ENCODE measurements at places on chromosomes 4 and X.
A peak's percentile ranks its signal among the peaks of the same experiment; 100 is the strongest.

GRCh38 chr4:177802661-177803060 is 360.4 kb upstream of the AGA start:
- no peaks in the 10 kb centered on the region for H3K27me3 ChIP-seq
- H3K4me3 ChIP-seq: no peak overlapping the region
- H3K4me1 ChIP-seq: no peaks in the 10 kb centered on the region
- no peaks in the 10 kb centered on the region for H3K36me3 ChIP-seq
- no peak for DNase-seq

DNA sequence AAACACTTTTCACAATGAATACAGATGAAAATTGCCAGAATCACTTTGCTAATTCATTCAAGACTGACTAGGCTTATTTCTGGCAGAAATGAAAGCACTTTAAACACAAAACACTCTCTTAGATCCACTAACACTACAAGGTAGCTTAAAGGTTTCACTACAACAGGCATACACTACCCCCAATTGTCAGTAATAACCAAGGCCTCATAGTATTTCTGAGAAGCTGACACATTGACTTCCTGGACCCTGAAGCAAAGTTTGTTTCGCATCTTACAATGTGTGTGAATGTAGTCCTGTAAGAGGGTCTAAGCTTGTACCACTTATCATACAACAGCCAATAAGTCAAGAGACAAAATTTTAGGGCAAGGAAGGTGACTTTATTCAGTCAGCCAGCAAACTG is 129.9 kb upstream of the FMR1 start:
- H3K27ac ChIP-seq: no peak overlapping the region
- H3K36me3 ChIP-seq: no peaks in the 10 kb centered on the region
- DNase-seq: no peak
- H3K27me3 ChIP-seq: no peaks in the 10 kb centered on the region
- no peak overlapping the region for H3K4me3 ChIP-seq

- no peak overlapping the region for H3K27ac ChIP-seq
- no peaks in the 10 kb centered on the region for H3K36me3 ChIP-seq
- DNase-seq: no peak
Observed at GRCh38 chr4:159464302-159464701, 361.4 kb downstream of the RAPGEF2 start.

GRCh38 chr4:4470208-4470607 is 71.6 kb downstream of the STX18 start:
- H3K4me3 ChIP-seq: no peak overlapping the region
- H3K36me3 ChIP-seq: no peaks in the 10 kb centered on the region
- H3K4me1 ChIP-seq: no peaks in the 10 kb centered on the region
- H3K27ac ChIP-seq: no peak overlapping the region

DNA sequence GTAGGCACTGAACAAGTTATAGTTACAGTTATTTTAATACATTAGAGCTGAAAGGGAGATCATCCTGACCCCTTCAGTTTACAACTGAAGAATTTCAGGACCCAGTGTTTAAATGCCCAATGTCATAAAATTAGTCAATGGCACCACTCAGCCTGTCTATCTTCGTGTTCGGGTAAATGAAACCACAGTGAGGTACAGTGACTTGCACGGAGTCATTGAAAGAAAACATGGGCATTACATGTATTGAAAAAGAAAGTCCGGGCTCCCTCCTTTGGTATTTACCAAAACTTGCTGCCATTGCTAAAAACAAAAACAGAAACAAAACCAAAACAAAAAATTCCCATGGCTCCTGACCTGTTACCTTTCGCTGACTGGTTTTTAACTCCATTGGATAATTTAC is 131.7 kb downstream of the SH2D1A start:
- H3K27ac ChIP-seq: no peak overlapping the region
- no peak overlapping the region for H3K4me3 ChIP-seq
- DNase-seq: no peak
- no peaks in the 10 kb centered on the region for H3K36me3 ChIP-seq
- H3K4me1 ChIP-seq: no peaks in the 10 kb centered on the region
- H3K27me3 ChIP-seq: no peaks in the 10 kb centered on the region

DNA sequence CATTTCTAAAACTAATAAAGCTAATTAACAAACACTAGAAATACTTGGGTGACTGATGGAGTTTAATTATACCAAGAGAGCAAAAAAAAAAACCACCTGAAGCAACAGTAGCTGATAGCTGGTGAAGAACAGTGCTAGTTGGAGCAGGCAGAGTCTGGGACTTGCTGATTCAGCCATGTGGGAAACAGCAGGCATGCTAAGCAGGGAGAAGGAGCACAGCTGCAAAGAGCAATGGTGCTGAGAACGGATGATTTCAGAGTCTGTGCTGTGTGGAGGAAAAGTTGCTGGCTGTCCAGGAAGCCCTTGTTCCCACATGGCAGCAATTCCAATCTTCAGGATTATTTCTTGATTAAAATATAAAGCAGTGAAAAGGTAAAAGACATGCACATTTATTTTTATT is 68.8 kb downstream of the NPY1R start:
- no peaks in the 10 kb centered on the region for H3K4me1 ChIP-seq
- H3K4me3 ChIP-seq: no peak overlapping the region
- H3K27me3 ChIP-seq: no peaks in the 10 kb centered on the region
- no peak for DNase-seq

DNA sequence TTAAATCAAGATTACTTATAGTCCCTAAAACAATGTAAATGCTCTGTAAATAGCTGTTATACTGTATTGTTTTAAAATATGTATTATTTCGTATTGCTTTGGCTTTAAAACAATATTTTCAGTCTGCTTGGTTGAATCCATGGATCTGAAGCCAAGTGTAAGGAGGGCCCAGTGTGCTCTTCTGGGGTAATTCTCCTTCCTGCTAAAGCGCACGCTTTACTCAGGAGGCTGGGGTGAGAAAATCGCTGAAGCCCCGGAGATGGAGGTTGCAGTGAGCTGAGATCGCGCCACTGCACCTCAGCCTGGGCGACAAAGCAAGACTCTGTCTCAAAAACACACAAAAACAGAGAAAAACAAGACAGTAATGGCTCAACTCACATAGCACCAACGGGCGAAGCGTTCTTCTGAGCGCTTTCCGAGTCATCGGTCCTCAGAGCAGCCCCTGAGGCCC is 391 bp upstream of the IDUA start:
- H3K4me1 ChIP-seq: peaks cover 32% of the 10 kb centered on the region
- no peaks in the 10 kb centered on the region for H3K27me3 ChIP-seq
- no peak for DNase-seq
- H3K27ac ChIP-seq: peak overlapping the region; percentile 86
- peaks cover 25% of the 10 kb centered on the region for H3K36me3 ChIP-seq
- peak overlapping the region; percentile 79 for H3K4me3 ChIP-seq

DNA sequence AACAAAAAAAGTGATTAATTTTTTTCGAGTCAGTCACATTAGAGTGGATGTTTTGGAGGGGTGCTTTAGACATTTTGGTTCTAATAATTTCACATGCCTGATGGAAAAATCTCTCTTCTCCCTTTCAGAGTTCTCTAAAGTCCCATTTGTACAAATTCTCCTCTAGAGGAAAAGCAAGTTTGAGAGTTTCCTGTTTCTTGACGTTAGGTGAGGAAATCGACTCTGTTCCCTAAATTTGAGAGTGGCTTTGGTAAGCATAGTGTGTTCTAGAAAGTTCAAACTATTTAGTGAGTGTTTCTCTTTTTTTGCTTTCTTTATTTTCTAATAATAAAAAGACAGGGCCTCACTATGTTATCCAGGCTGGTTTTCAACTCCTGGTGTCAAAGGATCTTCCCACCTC is 1.6 kb upstream of the ATP6AP2 start:
- H3K36me3 ChIP-seq: no peaks in the 10 kb centered on the region
- no peak for DNase-seq
- no peak overlapping the region for H3K4me3 ChIP-seq
- H3K27ac ChIP-seq: no peak overlapping the region
- H3K27me3 ChIP-seq: peaks cover 10% of the 10 kb centered on the region
- H3K4me1 ChIP-seq: peaks cover 14% of the 10 kb centered on the region

- H3K27me3 ChIP-seq: no peaks in the 10 kb centered on the region
- H3K4me1 ChIP-seq: no peaks in the 10 kb centered on the region
- no peak overlapping the region for H3K27ac ChIP-seq
- no peak for DNase-seq
- H3K4me3 ChIP-seq: no peak overlapping the region
Observed at GRCh38 chr4:140168474-140168873, 14.5 kb upstream of the MAML3 start.

- DNase-seq: no peak
- no peak overlapping the region for H3K27ac ChIP-seq
- no peaks in the 10 kb centered on the region for H3K27me3 ChIP-seq
- H3K4me1 ChIP-seq: no peaks in the 10 kb centered on the region
- H3K4me3 ChIP-seq: no peak overlapping the region
Observed at GRCh38 chr4:86670756-86671155, 76.6 kb downstream of the PTPN13 start.

GRCh38 chr4:170884969-170885570 is 795.3 kb upstream of the AADAT start:
- no peak overlapping the region for H3K4me3 ChIP-seq
- DNase-seq: no peak
- H3K27me3 ChIP-seq: no peaks in the 10 kb centered on the region
- H3K4me1 ChIP-seq: no peaks in the 10 kb centered on the region
- no peaks in the 10 kb centered on the region for H3K36me3 ChIP-seq

DNA sequence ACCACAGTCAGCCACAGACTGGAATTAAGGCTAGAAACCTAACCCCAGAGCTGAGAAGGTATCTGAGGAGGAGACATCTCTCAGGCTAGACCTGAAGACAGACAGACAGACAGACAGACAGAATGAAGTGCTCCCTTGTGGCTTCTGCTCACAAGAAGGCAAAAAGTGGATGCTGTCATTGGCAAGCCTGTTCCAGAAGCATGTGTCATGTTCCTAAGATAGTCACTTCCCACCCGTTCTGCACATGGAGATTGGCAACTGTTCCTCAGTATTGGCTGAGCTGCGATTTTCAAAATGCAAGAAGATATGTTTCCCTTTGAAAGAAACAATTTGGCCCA is 166.4 kb downstream of the NSUN7 start:
- no peak for DNase-seq
- no peak overlapping the region for H3K4me3 ChIP-seq
- peaks cover 6% of the 10 kb centered on the region for H3K4me1 ChIP-seq
- no peak overlapping the region for H3K27ac ChIP-seq
- no peaks in the 10 kb centered on the region for H3K27me3 ChIP-seq

DNA sequence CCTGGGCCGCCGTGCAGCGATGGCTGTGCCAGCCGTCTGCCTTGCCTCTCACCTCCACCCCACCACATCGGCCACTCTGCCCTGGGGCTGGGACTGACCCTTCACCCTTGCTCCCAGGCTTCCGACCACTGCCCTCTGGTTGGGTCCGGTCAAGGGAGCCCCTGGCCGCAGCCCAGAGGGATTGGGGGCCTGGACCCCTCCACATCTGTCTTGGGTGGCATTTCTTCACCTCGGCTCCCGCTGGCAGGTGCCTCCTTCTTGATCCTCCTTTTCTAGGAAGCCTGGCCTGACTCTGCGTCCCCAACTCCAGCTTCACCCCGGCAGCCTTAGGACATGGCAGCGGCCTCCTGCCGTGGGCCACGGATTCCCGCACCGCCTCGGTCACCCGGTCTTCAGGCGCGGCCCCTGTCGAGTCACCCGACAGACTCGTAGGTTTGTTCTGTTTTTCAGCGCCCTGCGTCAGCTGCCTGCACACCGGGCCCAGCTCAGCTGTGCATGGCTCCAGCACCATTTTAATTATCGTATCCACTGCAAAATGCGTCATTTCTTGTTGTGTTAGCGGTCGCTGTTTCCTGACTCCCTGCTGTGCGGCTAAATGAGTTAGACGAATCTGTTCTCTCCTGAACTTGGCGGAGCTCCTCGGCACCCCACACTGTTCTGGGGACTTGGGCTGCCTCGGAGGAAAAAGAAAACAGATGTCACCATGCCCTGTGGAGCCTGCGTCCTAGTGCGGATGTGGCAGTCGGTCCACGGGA is 124.0 kb downstream of the FAM53A start:
- H3K4me1 ChIP-seq: no peaks in the 10 kb centered on the region
- no peaks in the 10 kb centered on the region for H3K36me3 ChIP-seq
- no peak overlapping the region for H3K4me3 ChIP-seq
- H3K27me3 ChIP-seq: peaks cover 81% of the 10 kb centered on the region

- no peaks in the 10 kb centered on the region for H3K36me3 ChIP-seq
- no peaks in the 10 kb centered on the region for H3K4me1 ChIP-seq
- no peak overlapping the region for H3K27ac ChIP-seq
- no peak for DNase-seq
- H3K4me3 ChIP-seq: no peak overlapping the region
Observed at GRCh38 chr4:106266201-106266600, 49.8 kb downstream of the TBCK start.

DNA sequence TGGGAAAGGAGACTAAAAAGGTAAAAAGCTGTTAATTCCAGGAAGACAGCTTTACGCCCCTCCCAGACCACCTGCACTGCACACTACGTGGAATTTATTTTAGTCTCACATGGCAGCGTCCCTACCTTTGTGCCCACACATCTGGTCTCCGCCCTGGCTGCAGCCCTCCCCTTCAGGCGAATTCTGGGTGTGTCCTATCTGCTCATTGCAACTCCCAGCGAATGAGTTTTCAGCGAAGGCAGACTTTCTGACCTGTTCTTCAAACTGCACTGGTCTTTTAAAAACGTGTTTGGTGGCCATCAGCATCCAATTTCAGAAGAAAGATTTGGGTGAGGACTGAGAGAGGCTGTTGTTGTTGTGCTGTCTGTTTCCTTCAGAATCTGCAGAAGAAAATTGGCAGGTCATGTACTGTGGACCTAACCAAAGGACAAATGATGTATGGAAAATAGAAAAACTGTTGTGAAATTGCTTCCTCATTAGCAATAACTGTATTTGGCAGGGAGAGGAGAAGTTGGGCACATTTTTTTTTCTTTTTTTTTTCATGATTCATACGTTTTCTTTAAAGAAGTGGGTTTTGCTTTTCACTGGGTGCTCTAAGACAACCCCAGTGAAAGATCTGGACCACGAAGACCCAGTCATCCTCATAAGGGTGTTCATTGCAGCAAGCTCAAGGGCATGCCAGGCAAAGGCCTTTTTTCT is 4.2 kb downstream of the TLR8 start:
- H3K4me3 ChIP-seq: no peak overlapping the region
- no peaks in the 10 kb centered on the region for H3K36me3 ChIP-seq
- H3K4me1 ChIP-seq: no peaks in the 10 kb centered on the region

- no peak overlapping the region for H3K27ac ChIP-seq
- H3K27me3 ChIP-seq: no peaks in the 10 kb centered on the region
- no peak overlapping the region for H3K4me3 ChIP-seq
- H3K4me1 ChIP-seq: no peaks in the 10 kb centered on the region
- DNase-seq: no peak
Observed at GRCh38 chrX:14420841-14421240, 108.5 kb upstream of the GLRA2 start.

- H3K4me1 ChIP-seq: no peaks in the 10 kb centered on the region
- no peak overlapping the region for H3K27ac ChIP-seq
- H3K36me3 ChIP-seq: no peaks in the 10 kb centered on the region
- H3K27me3 ChIP-seq: no peaks in the 10 kb centered on the region
Observed at GRCh38 chr4:163815776-163816175, 321.3 kb downstream of the TMA16 start.

- no peaks in the 10 kb centered on the region for H3K4me1 ChIP-seq
- no peak overlapping the region for H3K4me3 ChIP-seq
- H3K27ac ChIP-seq: no peak overlapping the region
- H3K27me3 ChIP-seq: no peaks in the 10 kb centered on the region
- H3K36me3 ChIP-seq: peaks cover 37% of the 10 kb centered on the region
Observed at GRCh38 chrX:155899366-155899765, 18.2 kb downstream of the VAMP7 start.

All from spleen (tissue), 13 donors.